ENCODE measurements at places on chromosomes 7 and 10.

DNA sequence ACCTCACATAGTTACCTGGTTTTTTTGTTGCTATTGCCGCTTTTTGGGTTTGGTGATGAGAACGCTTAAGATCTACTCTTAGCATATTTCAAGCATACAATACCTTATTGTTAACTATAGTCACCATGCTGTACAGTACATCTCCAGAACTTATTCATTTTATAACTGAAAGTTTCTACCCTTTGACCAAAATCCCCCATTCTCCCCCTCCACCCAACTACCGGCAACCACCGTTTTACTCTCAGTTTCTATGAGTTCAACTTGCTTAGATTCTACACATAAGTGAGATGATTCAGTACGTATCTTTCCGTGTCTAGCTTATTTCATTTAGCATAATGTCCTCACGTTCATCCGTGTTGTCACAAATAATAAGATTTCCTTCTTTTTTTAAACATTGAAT lies 86.7 kb upstream of the IL6 start:
- no peak for DNase-seq

DNA sequence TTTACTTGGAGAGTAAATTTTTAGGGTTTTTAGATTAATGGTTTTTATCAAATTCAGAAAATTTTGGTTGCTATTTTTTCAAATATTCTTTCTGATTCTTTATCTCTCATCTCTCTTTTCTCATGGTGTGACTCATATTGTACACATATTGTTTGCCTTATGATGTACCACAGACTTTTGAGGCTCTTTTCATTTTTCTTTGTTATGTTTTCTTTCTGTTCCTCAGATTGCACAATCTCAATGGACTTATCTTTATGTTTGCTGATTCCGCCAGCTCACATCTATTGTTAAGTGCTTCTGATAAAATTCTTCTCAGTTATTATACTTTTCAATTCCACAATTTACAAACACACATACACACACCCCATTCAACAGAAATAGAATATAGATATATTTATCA lies 168.2 kb upstream of the IGFBP3 start:
- DNase-seq = no peak

- no peak for DNase-seq
Measured at GRCh38 chr7:13988731-13989125, 738 bp downstream of the ETV1 start.

GRCh38 chr7:66837007-66837406 lies 84.0 kb upstream of the TMEM248 start:
- no peak for DNase-seq

- DNase-seq = no peak
Measured at GRCh38 chr7:25739143-25739542, 412.9 kb upstream of the NFE2L3 start.

- no peak for DNase-seq
Measured at GRCh38 chr10:15603446-15604011, 116.2 kb downstream of the ITGA8 start.

GRCh38 chr7:4051696-4052095 lies 630.4 kb upstream of the FOXK1 start:
- DNase-seq = no peak

DNA sequence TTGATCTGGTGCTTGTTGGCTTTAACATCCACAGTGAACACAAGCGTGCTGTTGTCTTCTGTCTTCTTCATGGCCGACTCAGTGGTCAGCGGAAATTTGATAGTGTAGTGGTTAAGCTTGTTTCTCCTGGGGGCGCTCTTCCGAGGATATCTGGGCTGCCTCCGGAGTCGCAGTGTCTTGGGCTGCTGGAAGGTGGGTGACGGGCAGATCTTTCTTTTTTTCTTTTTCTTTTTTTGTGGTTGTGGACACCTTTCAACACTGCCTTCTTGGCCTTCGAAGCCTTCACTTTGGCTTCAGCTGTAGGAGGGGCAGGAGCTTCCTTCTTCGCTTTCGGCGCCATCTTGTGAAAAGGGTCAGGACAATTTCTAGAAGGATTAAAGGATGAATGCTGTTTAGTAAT lies 23.8 kb upstream of the RPA3 start:
- DNase-seq = no peak

DNA sequence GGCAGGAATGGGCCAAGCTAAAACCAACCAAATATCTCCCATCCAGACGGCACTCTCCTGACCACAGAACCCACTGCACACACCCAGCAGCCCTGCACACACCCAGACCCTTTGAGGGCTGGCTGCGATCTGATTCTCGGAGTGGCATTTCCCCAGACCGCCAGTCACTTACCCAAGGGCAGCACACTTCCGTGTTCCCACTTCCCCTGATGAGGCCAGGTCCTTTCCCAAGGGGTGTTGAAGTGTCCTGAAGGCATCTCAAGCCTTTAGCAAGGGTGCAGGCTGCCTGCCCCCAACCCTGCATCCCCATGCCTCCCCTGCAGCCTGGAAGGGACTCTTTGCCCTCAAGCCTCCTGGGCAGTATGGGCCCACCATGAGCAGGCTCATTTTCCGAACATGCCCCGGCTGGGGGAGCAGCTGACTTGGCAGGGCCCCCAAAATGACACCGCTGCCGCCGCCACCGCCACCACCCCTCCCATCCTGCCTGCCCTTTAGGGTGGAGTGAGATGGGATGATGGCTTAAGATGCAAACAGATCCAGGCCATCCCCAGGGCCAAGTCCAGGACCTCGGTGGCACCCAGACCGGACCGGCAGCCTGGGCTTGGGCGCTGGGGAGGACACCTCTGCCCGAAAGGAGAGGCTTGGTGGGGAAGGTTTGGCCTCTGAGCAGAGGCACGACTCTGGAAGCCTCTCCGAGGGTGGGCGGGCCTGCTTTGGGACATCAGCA lies 159.8 kb downstream of the NRF1 start:
- DNase-seq = no peak

DNA sequence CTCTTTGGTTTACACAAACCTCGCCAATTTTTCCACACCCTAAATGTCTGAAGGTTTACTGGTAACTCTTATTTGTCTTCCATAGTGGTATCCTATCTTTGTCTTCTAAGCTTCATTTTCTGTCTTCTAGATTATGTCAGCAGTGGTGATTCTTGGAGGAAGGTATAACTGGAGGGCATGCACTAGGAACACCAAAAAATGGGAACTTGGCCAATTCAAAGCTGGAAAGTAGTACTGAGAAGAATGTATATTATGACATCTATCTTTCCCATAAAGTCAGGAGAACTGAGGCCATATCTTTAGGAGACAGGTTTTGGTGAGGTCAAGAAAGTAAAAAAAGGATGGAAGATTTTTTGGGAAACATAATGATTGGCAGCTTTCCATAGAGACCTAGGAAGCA lies 113.3 kb downstream of the CPEB3 start:
- DNase-seq = no peak

- no peak for DNase-seq
Measured at GRCh38 chr7:138158739-138159528, 82.7 kb downstream of the AKR1D1 start.

- DNase-seq = no peak
Measured at GRCh38 chr10:2935647-2936386, 131.5 kb upstream of the PFKP start.
